SHP77 treated with DMSO at 0.1 percent for 48 hours (cell line): ENCODE measurements at places on chromosomes 7 and 10.

GRCh38 chr10:107474650-107475049, 310.1 kb upstream of the SORCS1 start:
- no peak for DNase-seq

DNA sequence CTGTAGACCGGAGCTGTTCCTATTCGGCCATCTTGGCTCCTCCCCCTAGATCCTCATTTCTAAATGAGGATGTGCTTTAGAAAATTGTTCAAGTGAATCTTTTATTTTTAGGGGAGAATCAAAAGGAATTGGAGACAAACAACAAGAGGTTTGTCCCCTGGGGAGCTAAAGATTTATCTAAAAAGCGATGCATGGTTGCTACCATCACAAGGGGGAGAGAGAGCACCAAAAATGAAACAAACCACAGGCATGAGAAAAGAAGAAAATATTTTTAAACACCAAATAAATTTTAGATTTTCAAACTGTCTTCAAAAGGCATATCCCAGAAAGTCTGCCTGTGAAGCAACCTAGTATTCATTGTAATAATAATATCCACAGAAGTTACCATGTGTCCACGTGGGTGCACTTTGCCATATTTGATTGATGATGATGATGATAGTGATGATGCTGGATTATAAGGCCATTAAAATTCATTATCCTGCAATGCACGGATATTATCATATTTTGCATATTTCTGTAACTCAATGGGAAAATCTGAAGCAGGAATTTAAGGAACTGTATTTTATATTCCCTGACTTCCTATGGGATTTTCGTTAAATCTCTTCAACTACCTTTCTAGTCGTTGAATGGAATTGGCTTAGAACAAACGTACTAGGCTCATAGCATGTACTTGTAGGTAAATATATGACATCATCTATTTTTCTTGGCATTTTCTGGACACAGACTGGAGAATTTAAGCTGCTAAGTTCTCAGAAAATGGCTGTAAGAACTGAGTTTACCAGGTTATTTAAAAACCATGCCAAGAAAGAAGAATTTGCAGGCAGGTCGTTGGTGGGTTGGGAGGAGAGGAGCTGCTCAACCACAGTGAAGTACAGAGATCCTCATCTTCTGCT, 171.6 kb downstream of the WDR37 start:
- no peak for DNase-seq

DNA sequence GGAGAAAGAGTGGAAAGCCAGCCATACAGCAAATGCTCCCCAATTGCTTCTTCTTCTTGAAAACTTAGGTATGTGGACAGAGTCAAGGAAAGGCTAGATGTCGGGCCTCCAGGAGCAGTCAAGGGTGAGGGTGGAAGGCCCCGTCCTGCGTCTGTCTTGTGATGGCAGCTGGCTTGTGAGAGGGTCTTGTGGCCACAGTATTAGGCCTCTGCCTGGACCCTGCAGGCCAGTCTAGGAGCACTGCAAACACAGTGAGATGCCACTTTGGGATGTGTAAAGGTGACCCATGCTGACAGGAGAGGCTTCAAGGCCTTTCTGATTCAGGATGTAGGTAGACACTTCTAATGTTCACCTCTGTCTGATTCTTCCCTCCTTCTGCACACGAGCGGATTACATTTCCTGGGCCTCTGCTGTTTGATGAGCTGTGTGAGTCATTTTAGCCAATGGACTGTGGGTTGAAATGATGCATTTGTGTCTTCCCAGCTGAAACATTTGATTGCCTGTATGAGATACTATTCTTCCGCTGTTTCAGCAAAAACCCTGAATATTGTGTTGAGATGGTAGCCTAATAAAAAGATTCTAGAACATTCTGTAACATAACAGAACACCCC, 135.4 kb downstream of the EMX2 start:
- no peak for DNase-seq

GRCh38 chr7:152176797-152177196, 151.3 kb downstream of the GALNT11 start:
- no peak for DNase-seq
